Stimulated activated CD8-positive, alpha-beta memory T cell treated with anti-CD3 and anti-CD28 coated beads, Interleukin-15, amount 100 ng/mL, for 48 hours (primary cell): ENCODE measurements at places on chromosomes 2 and 18.

GRCh38 chr18:51196118-51196810 is 1.2 kb downstream of the MEX3C start:
- DNase-seq: peak; percentile 37

DNA sequence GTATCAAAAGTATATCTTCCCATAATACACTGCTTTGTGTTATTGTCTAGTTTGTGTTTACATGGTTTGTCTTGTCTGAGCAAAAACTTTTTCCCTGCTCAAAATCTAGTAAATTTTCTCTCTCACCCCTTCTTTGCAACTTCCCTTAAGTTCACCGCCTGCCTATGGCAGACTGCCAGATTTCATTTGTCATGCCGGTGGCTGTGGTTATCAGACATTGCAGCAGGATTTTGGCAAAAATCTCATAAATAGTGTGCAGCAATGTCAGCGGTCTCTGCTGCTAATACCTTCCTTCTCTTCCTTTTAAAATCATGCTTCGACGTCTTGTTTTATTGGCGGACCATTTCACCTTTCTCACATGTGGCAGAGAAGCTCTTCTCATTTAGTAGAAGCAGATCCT is 45.6 kb upstream of the TMEM178A start:
- DNase-seq: peak; percentile 6

DNA sequence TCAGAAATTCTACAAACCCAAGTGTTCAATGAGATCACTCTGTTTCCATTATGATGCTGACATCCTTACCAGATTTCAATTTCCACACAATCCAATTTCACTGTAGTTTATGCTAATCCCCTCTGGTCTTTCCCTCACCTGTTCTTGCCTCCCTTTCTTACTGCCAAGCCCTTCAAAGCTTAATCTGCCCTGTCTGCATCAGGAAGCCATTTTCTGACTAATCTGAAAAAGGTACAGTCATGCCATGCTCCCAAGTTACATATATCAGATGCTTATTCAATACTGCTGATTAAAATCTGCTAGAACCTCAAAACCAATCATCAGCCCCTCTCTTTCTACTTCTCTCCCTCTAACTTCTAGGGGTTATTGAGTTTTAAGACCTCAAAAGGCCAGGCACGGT is 8.9 kb downstream of the KRTCAP3 start:
- no peak for DNase-seq

DNA sequence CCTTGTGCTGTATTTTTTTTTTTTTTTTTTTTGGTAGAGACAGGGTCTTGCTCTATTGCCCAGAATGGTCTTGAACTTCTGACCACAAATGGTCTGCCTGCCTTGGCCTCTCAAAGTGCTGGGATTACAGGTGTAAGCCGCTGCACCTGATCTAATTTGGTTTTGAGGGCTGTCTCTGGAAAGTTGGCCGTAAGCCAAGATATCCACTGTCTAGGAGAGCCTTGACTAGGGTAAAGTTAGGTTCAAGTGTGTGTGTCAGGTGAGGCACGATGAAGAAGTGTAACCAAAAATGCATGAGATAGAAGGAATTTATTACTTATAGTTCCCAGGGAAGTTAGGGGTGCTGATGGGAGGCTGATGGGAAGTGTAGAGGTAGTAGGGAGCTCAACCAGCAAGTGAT is 46.7 kb downstream of the INO80C start:
- DNase-seq: no peak

GRCh38 chr18:51655327-51655698 is 457.8 kb upstream of the MEX3C start:
- DNase-seq: no peak

GRCh38 chr2:11750422-11750821 is 4.0 kb downstream of the LPIN1 start:
- no peak for DNase-seq

- no peak for DNase-seq
Observed at GRCh38 chr18:58438161-58438957, 190.5 kb downstream of the ALPK2 start.

DNA sequence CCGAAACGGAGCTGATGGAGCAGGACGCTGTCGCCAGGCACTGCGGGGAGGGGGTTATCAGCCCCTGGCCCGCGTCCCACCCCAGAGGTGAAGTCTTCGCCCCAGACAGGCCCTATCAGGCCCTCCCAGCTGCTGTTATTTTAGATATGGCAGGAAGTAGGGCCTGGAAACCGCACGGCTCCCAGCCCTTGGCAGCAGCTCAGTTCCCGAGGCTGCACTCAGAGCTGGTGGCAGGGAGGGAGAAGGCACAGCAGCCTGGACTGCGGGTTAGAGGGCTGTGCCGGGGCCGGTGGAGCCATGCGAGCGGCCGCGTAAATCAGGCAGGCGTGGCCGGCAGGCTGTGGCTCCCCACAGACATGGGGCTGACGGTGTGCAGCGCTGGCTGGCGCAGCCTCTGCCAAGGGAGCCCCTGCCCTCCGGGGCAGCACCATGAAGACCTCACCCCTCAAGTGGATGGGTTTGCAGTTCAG is 111.4 kb downstream of the NFATC1 start:
- DNase-seq: no peak

- no peak for DNase-seq
Observed at GRCh38 chr2:74850496-74851190, 16.7 kb downstream of the HK2 start.

- no peak for DNase-seq
Observed at GRCh38 chr2:70655786-70656185, 102.2 kb upstream of the TGFA start.
